ENCODE measurements at places on chromosomes 4 and X. TPM values are rescaled to one million over a fixed set of nuclear protein-coding genes. Genes with fewer than 3 reads are reported as not detected.

- H3K36me3 ChIP-seq = no peaks in the 10 kb centered on the region
- no peaks in the 10 kb centered on the region for H3K27me3 ChIP-seq
- no peak overlapping the region for H3K27ac ChIP-seq
- H3K4me3 ChIP-seq = no peak overlapping the region
- no peak for DNase-seq
Observed at GRCh38 chr4:156293657-156294297, 340.1 kb upstream of the CTSO start.

DNA sequence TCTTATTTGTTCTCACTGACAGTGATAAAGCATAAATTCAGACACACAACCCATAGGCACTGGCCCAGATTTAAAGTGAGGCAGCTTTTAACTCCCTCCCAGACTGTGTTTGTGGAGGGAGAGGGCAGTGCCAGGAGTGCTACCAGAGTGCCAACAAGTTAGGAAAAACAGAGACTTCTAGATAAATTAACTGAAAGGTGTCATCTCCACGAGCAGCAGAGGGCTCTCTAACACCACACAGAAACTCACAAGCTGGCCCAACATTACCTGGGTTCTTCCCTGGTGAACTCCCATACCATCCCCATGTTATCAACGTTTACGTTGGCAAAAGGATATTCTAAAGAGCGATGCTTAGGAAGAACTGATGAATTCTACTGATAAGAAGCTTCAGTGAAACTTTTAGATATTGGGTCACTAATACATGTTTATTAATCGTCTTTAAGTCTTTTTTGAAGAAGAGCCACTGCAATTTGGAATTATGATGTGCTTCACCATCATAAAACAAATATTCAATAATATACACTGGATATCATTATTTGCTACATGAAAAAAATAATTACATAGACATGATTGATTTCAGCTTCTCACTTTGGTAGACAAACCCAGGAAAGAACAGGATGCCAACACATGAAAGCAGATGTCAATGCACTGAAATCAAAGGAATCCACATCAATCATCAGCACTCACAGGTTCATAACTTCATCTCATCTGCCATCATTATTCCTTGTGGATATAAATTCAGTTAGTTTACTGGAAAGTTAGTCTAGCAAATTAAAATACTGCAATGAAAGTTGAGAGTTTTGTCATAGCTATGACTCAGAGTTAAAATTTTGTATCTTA, 121.2 kb upstream of the NAP1L5 start:
- H3K27me3 ChIP-seq = no peaks in the 10 kb centered on the region
- H3K27ac ChIP-seq = no peak overlapping the region
- H3K36me3 ChIP-seq = no peaks in the 10 kb centered on the region
- no peak overlapping the region for H3K4me3 ChIP-seq
- DNase-seq = no peak

GRCh38 chr4:87026800-87027495, 92.1 kb downstream of the AFF1 start:
- no peak overlapping the region for H3K4me3 ChIP-seq
- peaks cover 94% of the 10 kb centered on the region for H3K4me1 ChIP-seq
- H3K27me3 ChIP-seq = no peaks in the 10 kb centered on the region
- no peaks in the 10 kb centered on the region for H3K36me3 ChIP-seq
- peak overlapping the region; percentile 89 for H3K27ac ChIP-seq

The EDNRA gene
- 0.83 TPM for total RNA-seq

DNA sequence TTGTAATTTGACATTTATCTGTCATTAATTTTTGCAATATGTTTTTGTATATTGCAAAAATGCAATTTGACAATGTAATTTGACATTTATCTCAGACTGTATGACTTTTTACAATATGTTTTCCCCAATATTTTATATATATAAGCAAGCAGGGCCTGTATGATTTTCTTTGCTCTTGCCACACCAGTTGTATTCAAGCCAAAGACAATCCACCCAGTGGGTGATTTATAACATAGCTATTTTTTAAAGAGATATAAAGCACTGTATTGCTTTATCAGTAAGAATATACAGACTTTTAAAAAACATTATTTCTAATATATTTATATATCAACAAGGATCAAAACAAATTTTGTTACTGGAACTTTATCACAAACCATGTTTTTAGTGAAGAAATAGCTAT, 47.3 kb downstream of the SLIT2 start:
- peaks cover 45% of the 10 kb centered on the region for H3K4me1 ChIP-seq
- H3K4me3 ChIP-seq = no peak overlapping the region
- H3K27ac ChIP-seq = no peak overlapping the region
- DNase-seq = no peak
- H3K27me3 ChIP-seq = no peaks in the 10 kb centered on the region

DNA sequence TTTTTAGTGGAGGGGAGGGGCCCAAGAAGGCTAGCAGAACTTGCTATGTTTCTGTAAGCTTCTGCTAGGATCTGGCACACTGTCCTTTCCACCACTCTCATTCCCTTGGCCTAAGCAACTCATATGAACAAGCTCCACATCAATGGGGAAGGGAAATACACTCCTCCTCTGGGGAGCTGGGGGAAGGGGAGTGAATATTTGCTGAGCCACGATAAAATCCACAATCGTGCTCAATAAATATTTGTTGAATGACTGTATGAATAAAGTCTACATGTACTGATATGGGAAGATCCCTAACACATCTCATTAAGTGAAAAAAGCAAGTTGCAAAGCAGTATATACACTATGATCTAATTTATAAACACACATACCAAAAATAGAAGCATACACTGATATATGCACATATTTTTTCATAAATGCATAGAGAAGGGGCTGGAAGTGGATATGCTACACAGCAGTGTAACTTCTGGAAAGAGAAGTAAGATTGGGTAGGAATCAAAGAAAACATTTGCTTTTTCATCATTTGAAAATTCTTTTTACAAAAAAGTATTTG, 95.8 kb upstream of the EFHC2 start:
- no peak overlapping the region for H3K4me3 ChIP-seq
- no peak overlapping the region for H3K27ac ChIP-seq
- DNase-seq = no peak
- no peaks in the 10 kb centered on the region for H3K36me3 ChIP-seq

DNA sequence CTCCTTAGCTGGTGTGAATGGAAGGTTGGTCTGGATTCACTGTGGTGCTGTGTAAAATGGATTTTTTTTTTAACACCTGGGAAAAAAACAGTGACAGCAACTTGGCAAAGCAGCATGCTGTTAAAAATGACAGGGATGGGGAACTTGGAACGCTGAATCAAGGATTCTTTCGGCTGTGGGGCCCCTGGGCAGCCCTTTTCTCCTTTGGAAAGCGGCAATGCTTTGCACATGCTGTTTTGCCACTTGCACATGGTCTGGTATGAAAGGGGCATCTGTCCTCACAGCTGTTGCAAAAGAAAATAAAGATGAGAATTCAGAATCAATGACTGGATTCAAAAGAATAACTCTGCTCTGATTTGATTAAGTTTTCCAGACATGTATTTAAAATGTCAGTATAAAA, 10.7 kb upstream of the PIGA start:
- DNase-seq = no peak
- H3K4me3 ChIP-seq = no peak overlapping the region
- H3K27me3 ChIP-seq = no peaks in the 10 kb centered on the region
- H3K27ac ChIP-seq = no peak overlapping the region

The EXOC1L gene
- not detected for total RNA-seq

DNA sequence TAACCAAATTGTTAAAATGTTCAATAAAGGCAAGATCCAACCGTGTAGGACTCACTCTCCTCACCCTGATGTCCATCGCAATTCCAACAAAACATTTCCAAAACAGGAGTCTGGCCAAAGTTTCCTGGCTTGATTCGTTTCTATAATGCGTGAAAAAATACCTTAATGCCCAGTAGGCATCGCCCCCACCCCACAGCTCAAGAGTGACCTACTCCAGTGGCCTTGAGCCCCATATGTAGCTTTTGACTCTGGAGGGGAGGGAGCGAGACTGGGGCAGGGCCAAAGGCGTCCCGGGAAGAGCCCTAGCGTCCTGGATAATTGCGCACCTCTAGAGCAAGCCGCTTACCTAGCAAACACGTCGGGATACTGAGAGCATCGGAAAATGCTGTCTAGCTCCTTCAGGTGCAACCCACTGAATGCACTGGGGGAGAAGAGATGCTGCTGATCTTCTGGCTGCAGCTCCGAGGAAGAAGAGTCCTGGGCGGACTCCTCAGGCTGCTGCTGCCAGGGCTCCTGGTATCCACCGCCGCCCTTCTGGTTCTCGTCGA, 55.6 kb upstream of the NKAP start:
- H3K36me3 ChIP-seq = no peaks in the 10 kb centered on the region
- H3K4me3 ChIP-seq = no peak overlapping the region
- DNase-seq = no peak
- H3K27ac ChIP-seq = no peak overlapping the region

GRCh38 chr4:89876548-89876947, 18.1 kb upstream of the MMRN1 start:
- H3K36me3 ChIP-seq = no peaks in the 10 kb centered on the region
- H3K4me3 ChIP-seq = no peak overlapping the region
- no peak for DNase-seq
- H3K27ac ChIP-seq = no peak overlapping the region
- H3K4me1 ChIP-seq = no peaks in the 10 kb centered on the region
- no peaks in the 10 kb centered on the region for H3K27me3 ChIP-seq

DNA sequence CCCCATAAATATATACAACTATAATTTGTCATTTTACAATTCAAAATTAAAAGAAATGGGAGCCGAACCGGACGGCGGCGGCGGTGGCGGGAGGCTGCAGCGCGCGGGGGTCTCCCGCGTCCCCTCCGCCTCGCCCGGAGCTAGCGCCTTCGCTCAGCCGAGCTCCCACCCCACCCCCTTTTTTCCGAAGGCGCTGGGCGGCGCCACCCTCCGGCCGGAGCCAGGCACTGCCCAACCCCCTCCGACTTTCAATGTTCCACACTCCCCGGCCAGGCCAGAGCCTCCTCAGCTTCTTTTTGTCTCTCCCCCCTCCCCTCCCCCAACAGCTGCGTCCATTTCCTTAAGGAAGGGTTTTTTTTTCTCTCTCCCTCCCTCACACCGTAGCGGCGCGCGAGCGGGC, 214.1 kb upstream of the GEMIN8 start:
- no peak overlapping the region for H3K27ac ChIP-seq
- H3K36me3 ChIP-seq = no peaks in the 10 kb centered on the region
- no peaks in the 10 kb centered on the region for H3K4me1 ChIP-seq
- no peak for DNase-seq
- H3K4me3 ChIP-seq = no peak overlapping the region

- H3K4me1 ChIP-seq = peaks cover 42% of the 10 kb centered on the region
- no peak for DNase-seq
- no peaks in the 10 kb centered on the region for H3K27me3 ChIP-seq
- H3K36me3 ChIP-seq = peaks cover 93% of the 10 kb centered on the region
- H3K27ac ChIP-seq = no peak overlapping the region
- no peak overlapping the region for H3K4me3 ChIP-seq
Observed at GRCh38 chr4:80027611-80028010, 45.4 kb downstream of the ANTXR2 start.

DNA sequence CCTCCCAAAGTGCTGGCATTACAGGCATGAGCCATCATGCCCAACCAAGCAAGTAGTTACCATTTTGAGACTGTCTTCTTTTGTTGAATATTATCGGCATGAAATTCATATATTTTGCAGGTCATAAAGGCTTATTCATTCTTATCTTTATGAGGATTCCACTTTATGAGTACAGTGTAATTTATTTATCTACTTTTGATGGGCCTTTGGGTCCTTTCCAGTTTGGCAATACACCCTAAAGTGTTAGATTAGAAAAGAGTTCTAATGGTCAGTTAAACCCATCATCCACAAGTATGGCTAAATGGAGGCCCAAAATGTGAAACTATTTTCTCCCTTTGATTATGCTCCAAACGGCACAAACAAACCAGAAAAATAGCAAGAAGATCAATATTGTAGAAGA, 10.9 kb upstream of the ABCG2 start:
- no peak for DNase-seq
- no peak overlapping the region for H3K27ac ChIP-seq
- no peak overlapping the region for H3K4me3 ChIP-seq
- H3K27me3 ChIP-seq = no peaks in the 10 kb centered on the region
- no peaks in the 10 kb centered on the region for H3K36me3 ChIP-seq
- no peaks in the 10 kb centered on the region for H3K4me1 ChIP-seq

DNA sequence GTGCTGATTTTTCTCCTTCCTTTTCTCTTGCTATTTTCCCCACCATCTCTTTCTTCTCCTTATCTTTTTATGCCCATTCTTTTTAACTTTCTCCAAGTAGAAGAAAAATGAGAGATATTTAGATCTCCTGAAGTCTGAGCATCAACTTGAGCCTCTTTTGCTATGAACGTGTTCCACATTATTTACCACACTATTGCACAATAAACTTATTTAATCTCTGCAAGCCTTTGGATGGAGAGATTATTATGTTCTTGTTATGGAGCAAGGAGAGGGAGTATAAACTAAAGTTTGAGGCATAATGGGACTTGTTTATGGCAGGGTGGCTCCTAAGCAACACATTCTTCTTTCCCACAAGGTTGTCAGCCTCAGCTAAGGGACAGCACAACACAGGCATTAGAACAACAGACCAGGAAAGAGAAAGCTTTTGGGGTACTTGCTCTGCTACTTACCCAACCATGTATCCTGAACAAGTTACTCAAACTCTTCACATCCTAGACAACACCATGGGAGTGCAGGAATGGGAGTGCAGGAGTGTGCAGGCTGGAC, 365.5 kb upstream of the BOD1L1 start:
- H3K36me3 ChIP-seq = no peaks in the 10 kb centered on the region
- no peaks in the 10 kb centered on the region for H3K27me3 ChIP-seq
- no peak overlapping the region for H3K4me3 ChIP-seq
- H3K27ac ChIP-seq = no peak overlapping the region

DNA sequence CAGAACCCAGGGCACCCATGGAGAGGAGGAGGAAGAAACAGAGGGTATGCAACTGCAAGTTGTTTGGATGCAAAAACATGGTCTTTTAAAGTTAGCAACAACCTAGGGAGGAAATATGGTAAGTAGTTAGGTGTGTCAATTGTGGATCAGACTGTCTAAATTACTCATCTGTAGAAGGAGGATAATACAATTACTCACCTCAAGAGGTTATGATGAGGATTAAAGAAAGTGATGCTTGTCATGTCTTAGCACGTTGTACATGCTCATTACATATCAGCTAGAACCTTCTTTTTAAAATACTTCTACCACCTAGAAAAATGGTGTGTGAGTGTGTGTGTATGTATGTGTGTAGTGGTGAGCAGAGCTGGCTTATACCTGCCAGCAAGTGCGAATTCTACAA, 2.3 kb upstream of the C1QTNF7 start:
- H3K4me3 ChIP-seq = no peak overlapping the region
- H3K27ac ChIP-seq = no peak overlapping the region
- H3K4me1 ChIP-seq = peaks cover 35% of the 10 kb centered on the region

The NMU gene
- total RNA-seq = not detected

DNA sequence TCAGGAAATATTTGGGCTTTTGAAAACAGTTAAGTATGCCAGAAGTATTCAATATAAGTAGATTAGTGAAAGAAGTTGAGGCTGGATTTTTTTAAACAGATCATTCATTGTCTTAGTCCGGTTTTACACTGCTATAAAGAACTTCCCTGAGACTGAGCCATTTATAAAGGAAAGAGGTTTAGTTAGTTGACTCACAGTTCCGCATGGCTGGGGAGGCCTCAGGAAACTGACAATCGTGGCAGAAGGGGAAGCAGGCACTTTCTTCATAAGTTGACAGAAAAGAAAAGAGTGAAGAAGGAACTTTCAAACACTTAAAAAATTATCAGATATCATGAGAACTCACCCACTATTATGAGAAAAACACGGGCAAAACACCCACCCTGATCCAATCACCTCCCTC, 31.1 kb upstream of the CYLC1 start:
- no peak overlapping the region for H3K27ac ChIP-seq
- H3K4me3 ChIP-seq = no peak overlapping the region
- H3K27me3 ChIP-seq = no peaks in the 10 kb centered on the region
- no peaks in the 10 kb centered on the region for H3K36me3 ChIP-seq

GRCh38 chr4:16952896-16953630, 54.6 kb upstream of the LDB2 start:
- no peaks in the 10 kb centered on the region for H3K36me3 ChIP-seq
- H3K4me3 ChIP-seq = no peak overlapping the region
- no peak overlapping the region for H3K27ac ChIP-seq
- DNase-seq = no peak
- peaks cover 8% of the 10 kb centered on the region for H3K4me1 ChIP-seq

Measured in esophagus muscularis mucosa (tissue), 4 donors.